Activated CD8-positive, alpha-beta memory T cell treated with anti-CD3 and anti-CD28 coated beads, Interleukin-2, amount 50 U/mL, for 48 hours (primary cell): ENCODE measurements at places on chromosomes 1 and 21.

GRCh38 chr1:111690306-111690617 lies 48.9 kb downstream of the INKA2 start:
- DNase-seq: no peak

GRCh38 chr21:42384156-42384945 lies 11.5 kb downstream of the TMPRSS3 start:
- DNase-seq: no peak

DNA sequence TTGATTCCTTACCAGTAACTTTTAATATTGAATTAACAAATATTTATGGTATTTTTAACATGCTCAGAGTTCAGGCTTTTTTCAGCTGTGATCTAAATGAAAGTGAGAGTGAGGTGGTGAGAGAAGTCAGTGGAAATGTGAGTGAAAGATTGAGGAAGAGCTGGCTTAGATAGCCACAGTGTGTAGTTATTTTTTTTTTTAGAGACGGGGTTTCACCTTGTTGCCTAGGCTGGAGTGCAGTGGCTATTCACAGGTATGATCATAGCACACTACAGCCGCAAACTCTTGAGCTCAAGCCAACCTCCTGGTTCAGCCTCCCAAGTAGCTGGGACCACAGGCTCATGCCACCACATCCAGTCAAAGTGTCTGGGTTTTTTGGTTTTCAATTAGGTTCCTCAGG lies 10.9 kb downstream of the RNF11 start:
- no peak for DNase-seq

- no peak for DNase-seq
Measured at GRCh38 chr1:60071296-60071695, 2.3 kb downstream of the C1orf87 start.

DNA sequence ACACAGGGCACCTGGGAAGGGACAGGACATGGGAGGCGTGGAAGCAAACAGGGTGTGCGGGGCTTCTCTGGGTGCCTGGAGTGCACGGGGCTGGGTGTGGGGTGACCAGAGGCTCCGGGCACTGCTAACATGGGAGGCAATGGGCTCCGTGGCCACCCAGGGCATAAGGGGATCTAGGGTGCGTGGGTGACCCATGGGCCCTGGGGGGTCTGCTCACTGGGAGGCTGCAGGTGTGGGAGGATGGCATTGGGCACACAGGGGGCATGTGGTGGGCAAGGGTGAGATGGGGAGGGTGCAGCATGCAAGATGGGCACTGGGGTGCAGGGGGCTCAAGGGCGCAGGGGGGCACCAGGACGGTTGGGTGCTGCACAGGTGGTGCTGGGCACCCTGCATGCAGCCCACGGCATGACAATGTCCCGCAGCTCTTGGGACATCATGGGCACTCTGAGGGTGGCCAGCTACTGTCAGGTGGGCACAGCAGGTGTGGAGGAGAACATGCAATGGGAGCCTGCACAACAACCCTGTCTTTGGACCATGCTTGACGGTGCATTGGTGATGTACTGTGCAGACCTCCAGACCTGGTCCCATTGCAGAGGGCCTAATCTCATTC lies 15.1 kb downstream of the TRIM11 start:
- DNase-seq: no peak

DNA sequence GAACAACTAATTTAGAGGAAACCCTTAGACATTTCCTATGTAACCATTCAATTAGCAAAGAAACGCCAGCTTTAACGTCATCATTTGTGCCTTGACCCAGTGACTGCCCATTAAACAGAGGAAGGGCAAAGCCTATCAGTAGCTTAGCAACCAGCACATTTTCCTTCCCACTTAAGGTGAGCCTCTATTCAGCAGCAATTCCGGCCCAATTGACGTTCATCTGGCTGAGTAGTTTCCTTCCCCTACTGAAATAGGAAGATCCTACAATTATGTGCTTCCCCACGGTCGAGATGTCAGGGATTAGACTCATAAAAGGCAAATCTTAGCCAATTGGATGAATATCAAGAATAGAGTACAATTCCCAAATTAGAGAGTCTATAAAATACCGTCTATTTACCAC lies 482.1 kb upstream of the ADAMTS5 start:
- DNase-seq: no peak

- DNase-seq: no peak
Measured at GRCh38 chr1:212021563-212021962, 13.8 kb downstream of the INTS7 start.

DNA sequence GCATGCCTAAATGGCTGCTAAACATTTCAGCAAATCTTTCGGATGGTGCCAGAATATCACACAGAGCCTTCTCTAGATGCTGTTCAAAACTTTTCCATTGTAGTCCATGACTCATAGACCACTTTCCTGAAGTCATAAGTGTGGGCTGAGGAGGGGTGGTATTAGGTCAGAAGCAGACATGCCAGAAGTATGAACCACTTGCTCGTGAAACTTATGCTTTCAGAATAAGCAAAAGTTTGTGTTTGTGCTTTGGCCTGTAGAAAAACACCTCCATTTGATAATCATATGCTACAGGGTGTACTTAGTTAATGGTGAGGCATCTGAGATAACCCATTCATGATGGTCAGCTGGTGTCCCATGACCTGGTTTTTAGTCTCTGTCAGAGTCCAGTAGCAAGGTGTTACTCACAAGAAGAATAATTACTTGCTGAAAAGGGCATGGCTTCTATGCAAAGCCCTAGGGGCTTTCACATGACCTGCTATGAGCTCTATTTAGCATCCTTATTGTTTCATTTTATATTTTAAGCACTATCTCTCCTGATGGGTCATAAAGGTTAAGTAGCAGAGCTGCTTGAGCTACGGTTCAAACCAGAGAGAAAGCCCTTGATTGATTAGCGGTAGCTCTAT lies 183.1 kb upstream of the IVNS1ABP start:
- no peak for DNase-seq

- DNase-seq: no peak
Measured at GRCh38 chr1:188426561-188426960, 1597.8 kb downstream of the PLA2G4A start.

DNA sequence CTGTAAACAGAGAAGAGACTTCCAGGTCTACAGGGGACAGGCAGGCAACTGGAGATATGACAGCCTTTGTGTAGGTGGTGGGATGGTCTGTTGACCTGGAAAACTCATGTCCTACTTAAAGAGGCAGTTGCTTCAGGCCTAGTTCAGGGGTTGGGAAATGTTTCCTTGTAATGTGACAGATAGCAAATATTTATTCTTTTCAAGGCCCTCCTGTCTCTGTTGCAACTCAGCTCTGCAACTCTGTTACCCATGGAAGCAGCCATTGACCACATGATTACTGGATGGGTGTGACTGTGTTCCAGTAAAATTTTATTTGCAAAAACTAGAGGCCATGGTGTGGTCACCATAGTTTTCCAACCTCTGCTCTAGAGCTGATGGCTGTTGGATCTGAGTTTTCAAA lies 341.9 kb downstream of the PTBP2 start:
- DNase-seq: no peak

- DNase-seq: no peak
Measured at GRCh38 chr1:246794048-246794827, 70.0 kb downstream of the SCCPDH start.

- DNase-seq: no peak
Measured at GRCh38 chr1:181992072-181992471, 69.4 kb downstream of the ZNF648 start.

- no peak for DNase-seq
Measured at GRCh38 chr21:25280061-25280460, 327.2 kb downstream of the MRPL39 start.

DNA sequence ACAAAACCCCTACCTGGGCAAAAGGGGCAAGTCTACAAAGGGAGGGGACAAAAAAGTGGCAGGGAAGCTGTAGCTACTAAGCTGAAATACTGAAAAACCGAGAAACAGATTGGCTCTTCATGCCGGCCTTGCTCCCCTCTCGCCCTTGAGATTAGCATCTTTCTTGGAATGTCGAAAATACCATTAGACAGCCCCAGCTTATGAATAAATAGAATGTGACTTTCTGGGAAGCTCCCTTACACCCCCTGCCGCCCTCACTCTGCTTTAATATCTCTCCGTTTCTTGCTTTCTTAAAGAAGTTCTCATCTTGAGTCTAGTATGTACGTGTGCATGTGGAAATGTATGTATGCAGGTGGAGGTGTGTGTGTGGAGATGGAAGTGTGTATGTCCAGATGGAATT lies 14.1 kb downstream of the TRAF3IP3 start:
- DNase-seq: no peak
